ENCODE measurements at places on chromosomes 5 and 9.
A peak's percentile ranks its signal among the peaks of the same experiment; 100 is the strongest.

GRCh38 chr5:151270599-151270998 lies 17.6 kb downstream of the GM2A start:
- DNase-seq, result no peak

DNA sequence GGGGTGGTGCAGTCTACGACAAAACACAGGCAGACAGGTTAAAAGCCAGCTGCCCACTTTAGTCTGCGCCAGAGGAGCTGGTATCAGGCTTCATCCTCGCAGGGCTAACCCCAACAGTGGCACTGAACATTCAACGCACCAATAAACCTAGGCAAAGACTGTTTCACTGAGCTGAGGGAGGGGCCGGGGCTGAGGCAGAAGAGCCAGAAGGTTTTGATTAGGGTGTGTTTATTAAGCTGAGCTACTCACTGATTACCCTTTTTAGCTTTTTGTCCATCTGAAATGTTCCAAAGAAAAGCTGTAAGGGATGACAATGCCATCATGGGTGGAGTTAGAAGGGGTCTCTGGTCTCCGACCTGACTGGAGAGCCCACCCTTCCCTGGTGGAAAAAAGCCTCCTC lies 1.4 kb downstream of the ZMYND19 start:
- no peak for DNase-seq

GRCh38 chr5:84433461-84433860 lies 48.8 kb upstream of the EDIL3 start:
- DNase-seq, result no peak

- DNase-seq, result no peak
These were observed 75.6 kb downstream of the CRB2 start for GRCh38 chr9:123431581-123431980.

DNA sequence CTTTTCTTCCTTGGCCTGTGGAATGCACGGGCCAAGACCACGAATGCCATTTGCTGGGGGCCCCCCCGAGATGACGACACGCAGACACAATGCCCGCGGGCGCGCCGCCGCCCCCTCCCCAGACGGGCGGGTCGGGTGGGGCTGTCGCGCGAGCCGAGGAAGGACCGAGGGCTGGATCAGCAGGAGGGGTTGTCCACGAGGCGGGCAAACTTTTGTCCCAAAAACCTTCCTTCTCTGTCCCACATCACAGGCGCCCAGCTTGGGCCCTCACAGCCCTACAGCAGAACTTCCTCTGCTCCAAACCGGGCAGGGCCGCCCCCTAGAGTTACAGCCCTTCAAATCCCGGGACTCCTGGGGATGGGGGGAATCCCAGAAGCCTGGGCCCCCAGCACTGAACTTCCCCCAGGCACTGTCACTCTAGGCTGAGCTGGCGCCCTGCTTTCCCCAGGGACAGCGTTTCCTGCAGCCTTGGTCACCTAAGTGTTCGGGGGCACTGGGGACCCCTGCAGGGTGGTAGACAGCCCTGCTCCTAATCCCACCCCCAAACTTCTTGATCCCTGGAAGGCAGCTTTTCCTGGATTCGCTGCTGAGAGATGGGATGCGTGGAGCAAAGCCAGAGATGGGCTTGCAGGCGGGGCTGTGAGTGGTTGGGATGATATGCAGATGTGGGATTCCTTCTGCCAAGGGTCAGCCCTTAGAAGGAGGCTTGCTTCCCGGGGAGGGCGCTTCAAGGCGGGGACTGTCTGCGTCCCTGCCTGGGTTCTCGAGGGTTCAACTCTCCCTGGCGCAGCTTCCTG lies 980 bp downstream of the COL5A1 start:
- DNase-seq, result peak; percentile 69

DNA sequence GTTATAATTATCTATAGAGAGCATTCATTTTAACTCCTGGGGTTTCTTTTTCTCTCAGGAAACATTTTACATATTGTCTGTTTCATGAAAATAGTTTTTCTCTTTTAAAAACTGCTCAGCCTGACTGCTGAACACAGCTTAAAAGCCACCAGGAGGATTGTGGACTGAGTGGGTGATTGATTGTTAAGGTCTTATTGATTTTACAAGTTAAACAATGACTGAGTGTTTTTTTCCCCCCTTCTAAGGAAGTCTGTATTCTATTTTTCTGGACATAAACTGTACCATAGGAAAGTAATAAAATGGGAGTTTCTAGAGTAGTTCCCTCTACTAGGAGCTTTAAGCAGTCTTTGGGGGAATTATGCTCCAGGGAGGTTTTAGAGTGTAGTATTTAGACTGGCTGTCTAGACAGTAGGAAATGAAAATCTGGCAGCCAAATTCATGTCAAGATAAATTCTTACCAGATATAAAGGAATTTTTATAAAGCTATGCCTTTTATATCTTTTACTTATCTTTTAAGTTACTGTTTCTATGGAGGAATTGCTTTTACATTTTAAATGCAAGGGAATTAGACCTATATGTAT lies 463.9 kb downstream of the PRR16 start:
- no peak for DNase-seq

GRCh38 chr5:139901251-139901575 lies 105.6 kb downstream of the PSD2 start:
- DNase-seq, result no peak

GRCh38 chr5:75089137-75089536 lies 36.8 kb upstream of the GCNT4 start:
- no peak for DNase-seq

DNA sequence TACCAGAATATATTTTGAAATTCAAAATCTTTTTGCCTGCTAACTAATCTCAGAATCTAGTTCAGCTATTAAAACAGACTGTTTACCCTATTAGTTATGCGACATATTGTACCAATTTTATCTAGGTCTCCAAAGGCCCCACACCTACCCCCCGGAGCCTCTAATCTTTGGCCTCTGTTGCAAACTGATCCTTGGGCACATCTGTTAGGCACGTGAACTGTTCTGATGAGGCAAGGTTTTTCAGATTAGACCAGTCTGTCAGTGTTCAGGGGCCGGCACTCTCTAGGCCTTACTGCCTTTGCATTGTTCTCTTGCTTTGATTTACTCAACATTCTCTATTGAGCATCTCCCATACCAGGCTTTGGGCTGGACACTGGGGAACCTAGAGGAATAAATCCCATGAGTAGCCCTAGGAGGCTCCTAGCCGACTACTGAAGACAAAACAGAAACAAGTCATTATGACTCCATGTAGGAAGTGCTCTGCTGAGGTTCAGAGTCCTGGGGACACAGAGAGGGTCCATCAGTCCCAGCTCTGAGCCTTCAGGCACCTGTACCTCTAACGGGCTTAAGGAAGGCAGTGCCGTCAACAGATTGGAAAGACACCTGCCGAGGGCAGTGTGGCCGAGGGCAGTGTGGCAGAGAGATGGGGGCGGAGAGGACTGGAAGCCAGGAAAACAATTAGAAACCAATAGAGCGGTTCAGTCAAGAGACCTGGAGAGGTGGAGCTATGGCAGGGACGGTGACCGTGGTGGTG lies 245.1 kb downstream of the AOPEP start:
- no peak for DNase-seq

DNA sequence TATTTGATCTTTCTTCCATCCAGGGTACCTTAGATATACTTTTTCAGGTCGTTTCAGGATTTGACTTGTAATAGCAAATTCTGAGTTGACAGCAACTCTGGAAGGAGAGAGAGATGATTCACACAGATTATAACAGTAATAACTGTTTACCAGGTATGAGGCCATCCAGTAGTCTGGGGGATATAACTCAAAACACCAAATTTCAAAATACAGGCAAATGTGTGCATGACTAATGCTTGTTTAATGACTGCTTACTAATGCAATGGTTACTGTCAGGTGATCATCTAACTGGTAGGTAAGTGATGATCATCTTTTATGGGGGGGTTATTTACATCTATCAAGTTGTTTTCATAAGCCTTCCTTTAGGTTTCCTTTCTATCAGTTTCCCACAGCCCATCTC lies 412.3 kb downstream of the MAT2B start:
- DNase-seq, result no peak

DNA sequence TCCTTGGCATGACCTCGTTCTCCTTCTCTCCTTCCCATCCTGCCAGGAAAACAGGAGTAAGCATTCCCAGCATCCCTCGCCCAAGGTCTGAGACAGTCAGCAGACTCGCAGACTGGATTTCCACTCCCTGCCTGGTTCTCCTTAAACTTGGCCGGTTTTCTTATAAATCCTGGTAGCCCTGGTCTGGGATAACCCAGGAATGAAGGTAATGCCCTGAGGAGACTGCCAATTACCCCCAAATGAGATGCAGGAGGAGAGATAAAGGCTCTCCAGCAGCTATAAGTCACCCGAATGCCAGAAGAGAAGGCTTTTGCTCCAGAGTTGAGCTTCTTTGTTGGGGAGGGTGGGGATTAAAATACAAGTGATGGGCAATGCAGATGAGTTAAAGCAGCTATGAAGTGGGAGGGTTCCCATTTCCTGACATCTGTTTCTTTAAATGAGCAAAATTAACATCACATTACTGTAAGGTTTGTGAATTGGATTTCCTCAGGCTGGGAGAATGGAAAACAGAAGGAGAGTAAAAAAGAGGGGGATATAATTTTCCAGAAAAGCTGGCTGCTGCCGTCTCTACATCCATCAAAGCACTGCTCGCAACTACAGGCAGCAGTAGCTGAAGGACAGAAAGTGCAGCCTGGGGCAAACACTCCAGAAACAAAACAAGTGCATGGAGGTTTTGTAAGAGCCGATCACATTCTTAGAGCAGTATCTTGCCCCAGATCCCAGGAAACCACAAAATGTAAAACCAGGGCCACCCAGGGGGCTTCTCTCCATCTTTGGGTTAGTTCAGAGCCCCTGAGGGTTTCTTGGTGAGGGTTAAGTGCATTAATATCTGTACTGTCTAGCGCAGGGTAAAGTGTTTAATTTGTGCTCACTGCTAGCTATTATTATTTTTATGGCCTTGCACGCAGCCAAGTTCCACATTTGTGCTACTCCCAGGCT lies 177.6 kb upstream of the PANK3 start:
- DNase-seq, result peak; percentile 19

All from GM23338 (cell line).